ENCODE measurements at places on chromosomes 12 and 14.

DNA sequence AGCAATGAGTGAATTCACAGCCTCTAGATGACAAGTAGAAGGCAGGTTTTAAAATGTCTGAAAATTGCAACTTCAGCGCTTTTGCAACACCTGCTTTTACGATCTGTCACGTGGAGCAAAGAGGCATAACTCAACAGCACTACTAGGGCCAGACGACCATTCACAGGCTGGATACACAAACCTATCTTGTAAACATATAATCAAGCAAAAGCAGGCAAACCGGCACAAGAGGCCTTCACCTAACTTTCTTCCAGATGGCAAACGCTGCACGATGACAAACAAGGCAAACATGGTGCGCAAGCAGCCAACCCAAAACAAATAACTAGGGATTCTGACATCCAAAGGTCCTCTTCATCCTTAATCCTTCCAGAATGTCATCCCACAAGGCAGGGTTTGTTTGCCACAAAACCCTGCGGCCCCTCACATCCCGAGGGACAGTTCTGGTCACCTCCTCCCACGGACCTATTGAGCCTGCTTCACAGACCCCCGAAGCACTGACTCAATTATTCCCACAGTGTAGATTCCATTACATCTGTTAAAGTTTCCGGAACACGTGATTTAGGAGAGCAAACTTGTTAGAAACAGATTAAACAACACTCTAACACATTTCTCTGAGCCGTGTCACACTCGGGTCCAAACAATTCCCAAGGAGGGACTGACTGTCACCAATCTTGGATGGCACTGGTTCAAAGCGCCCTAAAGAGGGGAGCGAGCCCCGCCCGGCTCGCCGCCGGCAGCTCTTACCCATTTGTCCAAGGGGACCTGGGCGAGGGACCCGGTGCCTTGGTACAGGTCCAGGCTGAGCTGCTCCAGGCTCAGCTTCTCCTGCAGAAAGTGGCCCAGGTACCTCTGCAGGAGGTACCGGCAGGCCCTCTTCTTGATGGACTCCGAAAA, 823 bp downstream of the ATG2B start:
- DNase-seq: peak; percentile 6

GRCh38 chr12:119681111-119681510, 13.2 kb downstream of the PRKAB1 start:
- no peak for DNase-seq

DNA sequence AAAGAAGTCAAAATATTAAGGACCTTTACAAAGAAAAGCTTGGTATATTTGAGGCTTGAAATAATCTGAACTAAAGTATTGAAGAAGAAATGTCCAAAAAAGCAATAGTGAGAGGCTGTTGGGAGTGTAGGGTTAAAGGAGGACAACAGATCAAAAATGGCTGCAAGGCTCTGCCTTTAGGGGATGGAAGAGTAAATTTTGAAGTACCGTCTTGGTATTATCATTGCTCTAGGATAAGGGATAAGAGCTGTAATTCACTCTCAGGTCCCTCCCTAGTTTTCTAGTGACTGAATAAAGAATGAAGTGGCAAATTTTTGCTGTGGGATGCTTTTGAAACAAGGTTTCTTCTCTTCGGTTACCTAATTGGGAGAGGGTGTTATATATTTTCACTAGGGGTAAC, 38.7 kb downstream of the LEMD3 start:
- DNase-seq: no peak

- DNase-seq: no peak
These were observed 1005.8 kb downstream of the TRHDE start for GRCh38 chr12:73277971-73278370.

- DNase-seq: no peak
These were observed 130.8 kb downstream of the EFCAB11 start for GRCh38 chr14:89823743-89824142.

- no peak for DNase-seq
These were observed 272.4 kb upstream of the FBXO33 start for GRCh38 chr14:39704594-39704993.

DNA sequence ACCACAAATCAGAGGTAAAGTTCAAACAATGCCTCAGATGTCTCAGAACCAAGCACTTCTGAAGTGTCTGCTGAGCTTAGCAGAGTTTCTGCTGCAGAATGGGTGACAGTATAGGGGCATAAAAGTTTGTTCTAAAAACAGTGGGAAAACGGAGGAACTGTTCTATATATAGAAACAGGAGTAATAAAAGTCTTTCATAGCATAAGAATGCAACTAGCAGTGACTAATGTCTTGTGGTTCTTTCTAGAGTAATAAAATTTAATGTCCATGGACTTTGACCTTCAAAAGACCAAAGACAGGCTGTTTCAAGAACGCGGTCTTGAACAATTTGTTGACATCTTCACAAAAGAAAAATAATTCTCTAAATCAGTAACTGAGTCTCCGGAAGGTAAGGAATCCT, 107.5 kb upstream of the FAR2 start:
- no peak for DNase-seq

GRCh38 chr14:50542941-50543418, 10.6 kb upstream of the MAP4K5 start:
- DNase-seq: peak; percentile 4

GRCh38 chr14:72588521-72588920, 305.4 kb downstream of the DPF3 start:
- DNase-seq: no peak

GRCh38 chr14:91138511-91139359, 24.9 kb downstream of the DGLUCY start:
- DNase-seq: peak; percentile 20

GRCh38 chr14:62315631-62316030, 553.4 kb downstream of the SNAPC1 start:
- no peak for DNase-seq

DNA sequence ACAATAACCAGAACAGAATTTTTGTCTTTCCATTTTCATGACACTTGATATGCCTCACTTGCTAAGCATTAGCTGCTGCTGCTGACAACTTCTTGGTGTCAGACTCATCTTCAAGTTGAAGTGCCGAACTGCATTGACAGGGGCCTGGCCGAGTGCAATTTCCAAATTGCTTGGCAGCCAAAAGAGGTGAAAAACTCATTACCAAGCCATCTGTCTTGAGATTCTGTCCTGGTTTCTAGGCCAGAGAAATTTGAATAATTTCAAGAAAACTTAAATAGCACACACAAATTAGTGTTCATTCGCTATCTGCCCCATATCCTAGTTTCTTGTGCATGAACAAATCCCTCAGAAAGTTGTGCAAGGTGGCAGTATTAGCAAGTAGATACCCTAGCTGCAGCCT, 165.3 kb upstream of the RASSF8 start:
- DNase-seq: no peak

GRCh38 chr12:100442403-100442802, 31.3 kb upstream of the NR1H4 start:
- DNase-seq: no peak

DNA sequence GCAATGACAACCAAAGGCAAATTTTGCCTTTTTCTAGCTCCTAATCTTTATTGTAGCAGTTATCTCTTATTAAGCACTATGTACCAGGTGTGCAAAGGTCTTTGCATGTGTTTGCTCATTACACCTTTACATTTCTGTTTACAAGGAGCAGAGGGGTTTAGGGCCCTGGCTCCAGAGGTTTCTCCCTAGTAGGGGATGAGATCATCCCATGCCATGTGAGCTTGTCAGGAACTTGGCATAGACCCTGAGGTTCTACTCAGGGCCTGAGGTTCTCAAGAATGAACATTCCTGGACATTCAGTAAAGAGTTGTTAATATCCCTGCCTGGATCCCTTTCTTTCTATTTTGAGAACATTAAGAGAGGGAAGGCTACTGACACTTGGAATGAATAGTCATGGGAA, 292.0 kb downstream of the RPAP3 start:
- DNase-seq: no peak

GRCh38 chr12:121614872-121615467, 11.4 kb upstream of the ORAI1 start:
- DNase-seq: no peak

DNA sequence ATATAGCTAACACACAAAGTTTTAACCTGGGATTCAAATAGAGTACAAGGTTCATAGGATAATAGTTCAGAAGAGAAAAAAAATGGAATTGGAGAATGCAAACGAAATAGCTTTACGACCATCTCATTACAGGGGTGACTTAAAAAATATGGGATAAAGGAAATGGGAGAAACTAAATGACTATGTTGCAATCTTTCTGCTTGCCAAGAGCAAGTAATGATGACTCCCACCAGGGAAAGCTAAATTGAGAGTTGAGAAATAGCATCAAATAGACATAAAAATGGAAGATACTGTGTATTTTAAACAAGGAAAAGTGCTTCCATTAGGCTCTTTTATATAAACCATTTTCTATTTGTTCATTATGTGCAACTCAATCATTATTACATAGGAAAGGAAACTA, 155.7 kb upstream of the ATXN7L3B start:
- no peak for DNase-seq

GRCh38 chr14:91929700-91930099, 17.8 kb downstream of the FBLN5 start:
- DNase-seq: no peak

GRCh38 chr14:44149597-44149996, 357.5 kb downstream of the FSCB start:
- DNase-seq: no peak

DNA sequence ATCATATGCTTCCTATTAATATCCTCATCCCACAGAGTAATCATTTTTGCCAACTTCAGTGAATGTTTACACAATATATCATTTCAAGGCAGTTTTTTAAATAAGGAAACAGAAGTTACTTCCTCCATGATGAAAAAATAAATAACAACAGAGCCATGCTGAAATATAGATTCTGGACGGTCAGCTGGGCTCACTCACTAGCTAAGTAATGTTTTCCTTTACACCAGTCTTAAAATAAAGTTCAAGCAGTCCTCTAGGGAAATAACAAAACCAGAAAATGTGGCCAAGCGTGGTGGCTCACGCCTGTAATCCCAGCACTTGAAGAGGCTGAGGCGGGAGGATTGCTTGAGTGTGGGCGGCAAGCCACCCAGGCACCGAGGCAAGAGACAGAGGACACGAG, 28.7 kb downstream of the AICDA start:
- no peak for DNase-seq

GRCh38 chr14:64720131-64720576, 15.9 kb downstream of the PLEKHG3 start:
- DNase-seq: no peak

DNA sequence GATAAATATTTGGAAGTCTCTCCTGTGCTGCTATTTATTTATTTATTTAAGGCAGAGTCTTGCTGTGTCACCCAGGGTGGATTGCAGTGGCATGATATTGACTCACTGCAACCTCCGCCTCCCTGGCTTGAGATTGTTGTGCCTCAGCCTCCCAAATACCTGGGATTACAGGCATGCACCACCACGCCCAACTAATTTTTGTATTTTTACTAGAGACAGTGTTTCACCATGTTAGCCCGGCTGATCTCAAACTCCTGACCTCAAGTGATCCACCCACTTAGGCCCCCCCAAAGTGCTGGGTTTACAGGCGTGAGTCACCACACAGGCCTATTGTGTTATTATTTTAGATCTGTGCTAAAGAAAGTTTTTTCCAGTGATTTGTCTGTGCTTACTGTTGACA, 225.2 kb downstream of the CCER1 start:
- DNase-seq: no peak

DNA sequence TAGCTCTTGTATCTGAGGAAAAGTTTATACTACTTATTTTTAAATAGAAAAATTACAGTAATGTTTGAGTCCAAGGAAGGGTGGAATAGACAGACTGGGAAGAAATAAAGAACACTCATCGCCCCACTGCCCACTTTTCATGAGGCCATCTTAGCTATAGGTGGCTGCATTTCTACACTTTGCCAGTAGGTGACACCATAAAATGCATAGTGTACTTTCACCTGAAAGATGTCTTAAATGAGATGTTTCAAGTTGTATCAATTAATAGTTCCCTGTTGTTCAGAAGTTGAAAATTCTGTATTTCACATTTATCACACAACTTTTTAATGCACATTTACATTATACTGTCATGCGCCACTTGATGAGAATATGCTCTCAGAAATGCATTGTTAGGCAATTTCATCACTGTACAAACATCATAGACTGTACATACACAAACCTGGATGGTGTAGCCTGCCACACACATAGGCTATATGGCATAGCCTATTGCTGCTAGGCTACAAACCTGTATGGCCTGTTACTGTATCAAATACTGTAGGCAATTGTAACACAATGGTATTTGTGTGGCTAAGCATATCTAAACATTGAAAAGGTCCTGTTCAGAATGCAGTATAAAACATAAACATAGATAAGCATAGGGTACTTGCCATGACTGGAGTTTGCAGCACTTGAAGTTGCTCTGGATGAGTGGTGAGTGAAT, 27.6 kb downstream of the PMCH start:
- no peak for DNase-seq

GRCh38 chr12:79143803-79144202, 279.2 kb downstream of the SYT1 start:
- DNase-seq: no peak

DNA sequence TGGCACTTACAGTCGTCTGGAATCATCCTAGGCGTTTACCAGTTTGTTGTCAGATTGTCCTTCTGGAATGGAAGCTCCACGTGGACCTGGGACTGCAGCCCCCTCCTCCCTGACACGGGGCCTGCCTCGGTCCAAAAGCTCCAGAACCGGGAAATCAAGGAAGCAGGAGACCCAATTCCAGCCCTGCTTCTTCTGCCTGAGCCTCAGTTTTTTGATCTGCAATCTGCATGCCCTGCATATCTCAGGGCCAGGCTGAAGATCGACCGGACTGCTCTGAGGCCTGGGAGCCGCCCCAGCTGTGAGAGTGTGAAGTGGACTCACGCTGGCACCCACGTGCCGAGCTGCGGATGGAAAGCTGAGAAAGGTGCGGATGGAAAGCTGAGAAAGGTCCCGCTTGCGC, 98.6 kb downstream of the SETD3 start:
- DNase-seq: no peak

- DNase-seq: no peak
These were observed 266.3 kb downstream of the AACS start for GRCh38 chr12:125331342-125332052.

GRCh38 chr14:90660865-90661570, 155.2 kb downstream of the TTC7B start:
- no peak for DNase-seq

DNA sequence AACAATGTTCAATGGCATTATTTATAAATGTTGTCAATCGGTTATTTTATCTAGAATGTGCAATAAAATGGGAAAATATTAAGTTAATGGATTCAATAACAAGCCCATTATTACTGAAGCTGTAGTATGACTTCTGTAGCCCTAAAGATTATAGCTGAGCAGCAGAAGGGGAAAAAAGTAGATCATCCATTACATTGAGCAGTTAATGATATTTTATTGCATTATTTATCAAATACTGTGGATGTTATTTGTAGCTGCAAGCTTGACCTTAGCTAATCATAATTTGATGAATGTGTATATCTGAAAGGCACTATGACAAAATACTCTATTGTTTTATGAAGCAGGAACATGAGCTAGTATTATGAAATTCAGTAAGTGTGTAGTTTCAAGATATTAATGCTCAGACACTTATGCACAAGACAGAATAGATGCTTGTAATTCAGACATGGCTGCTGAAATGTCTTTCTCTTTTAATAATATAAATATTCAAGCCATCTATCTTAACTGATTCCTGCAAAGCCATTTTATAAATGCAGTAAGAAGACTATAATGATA, 131.5 kb upstream of the MGAT4C start:
- no peak for DNase-seq

- no peak for DNase-seq
These were observed at the start of gene KRT83 for GRCh38 chr12:52320784-52321400. Gene KRT83, minus strand, starts transcription at chr12:52321398. Its CDS starts 63 bp downstream, at chr12:52321335.

- DNase-seq: no peak
These were observed 4.7 kb downstream of the CCDC184 start for GRCh38 chr12:48187916-48188695.

GRCh38 chr12:52151837-52152783, 39.7 kb downstream of the KRT80 start:
- DNase-seq: peak; percentile 53
